ENCODE measurements at places on chromosomes 11 and 22.
A peak's percentile ranks its signal among the peaks of the same experiment; 100 is the strongest.

DNA sequence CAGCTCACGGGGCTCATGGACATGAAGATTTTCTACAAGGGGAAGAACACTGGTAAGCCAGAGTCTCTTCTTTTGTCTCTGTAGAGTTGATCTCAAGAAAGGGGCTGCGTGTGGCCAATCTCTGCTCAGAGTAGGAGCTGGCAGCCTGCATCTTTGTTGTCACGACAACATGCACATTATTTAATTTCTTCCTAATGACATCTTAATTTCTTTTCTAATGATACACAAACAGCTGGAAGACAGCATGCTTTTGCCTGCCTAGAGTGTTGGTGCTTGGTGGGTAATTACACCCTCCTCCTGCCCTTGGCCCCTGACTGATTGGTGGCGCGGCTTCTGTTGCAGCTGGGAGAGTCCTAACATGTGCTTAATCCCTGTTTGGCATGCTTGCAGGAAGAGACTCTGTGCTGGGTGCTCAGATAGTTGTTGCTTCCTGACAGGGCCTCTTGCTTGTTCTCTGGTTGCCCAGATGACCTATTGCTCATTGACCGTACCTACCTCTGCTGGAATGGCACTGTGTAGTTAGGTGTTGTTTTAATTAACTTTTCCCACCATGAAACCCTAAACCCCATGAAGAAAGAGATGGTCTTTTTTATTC is 106.9 kb upstream of the SORL1-AS1 start:
- DNase-seq = no peak

DNA sequence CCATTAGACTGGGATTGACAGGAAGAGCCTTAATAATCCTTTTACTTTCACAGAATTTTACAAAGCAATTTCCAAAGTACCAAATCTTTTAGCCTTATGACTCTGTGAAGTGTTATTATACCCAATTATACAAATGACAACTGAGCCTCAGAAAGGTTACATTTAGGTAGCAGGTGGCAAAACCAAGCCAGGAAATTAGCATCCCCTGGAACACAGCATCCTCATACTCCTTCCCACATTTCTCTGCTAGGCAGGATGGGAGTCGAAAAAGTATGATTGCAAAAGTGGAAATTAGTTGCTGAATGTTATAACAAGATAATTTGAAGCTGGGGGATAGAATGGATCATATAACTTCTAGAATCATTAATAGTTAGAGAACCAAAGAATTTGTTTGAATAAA is 359.7 kb upstream of the PDGFD start:
- no peak for DNase-seq

GRCh38 chr22:38799265-38800002 is 5.5 kb upstream of the DNAL4 start:
- DNase-seq = no peak

DNA sequence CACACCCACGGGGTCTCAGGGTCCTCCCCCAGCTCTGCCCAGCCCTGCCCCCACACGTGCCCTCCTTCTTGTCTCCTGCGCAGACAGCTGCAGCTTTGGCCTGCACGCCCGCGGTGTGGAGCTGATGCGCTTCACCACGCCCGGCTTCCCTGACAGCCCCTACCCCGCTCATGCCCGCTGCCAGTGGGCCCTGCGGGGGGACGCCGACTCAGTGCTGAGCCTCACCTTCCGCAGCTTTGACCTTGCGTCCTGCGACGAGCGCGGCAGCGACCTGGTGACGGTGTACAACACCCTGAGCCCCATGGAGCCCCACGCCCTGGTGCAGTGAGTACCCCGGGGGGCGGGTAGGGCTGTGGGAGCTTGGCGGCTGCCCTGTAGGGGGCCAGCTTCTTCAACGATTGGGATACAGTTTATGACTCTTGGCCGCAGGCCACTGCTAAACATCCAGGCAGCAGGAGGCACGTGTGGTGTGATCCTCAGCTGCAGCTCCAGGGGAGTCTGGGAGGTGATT is 30.8 kb downstream of the ST14 start:
- DNase-seq = no peak

GRCh38 chr11:43944761-43945311 is 2.4 kb downstream of the C11orf96 start:
- DNase-seq = peak; percentile 41

- no peak for DNase-seq
Observed at GRCh38 chr11:132140056-132140455, 769.6 kb downstream of the NTM start.

Measured in activated T-helper 1 cell treated with Interleukin-2 at 50 U/mL for 16 hours (primary cell).